ENCODE measurements at places on chromosomes 1 and 21.
A peak's percentile ranks its signal among the peaks of the same experiment; 100 is the strongest.

GRCh38 chr1:46544561-46545240 lies 6.7 kb downstream of the KNCN start:
- no peak for DNase-seq

- DNase-seq = no peak
Measured at GRCh38 chr1:116308276-116308675, 64.8 kb upstream of the ATP1A1 start.

DNA sequence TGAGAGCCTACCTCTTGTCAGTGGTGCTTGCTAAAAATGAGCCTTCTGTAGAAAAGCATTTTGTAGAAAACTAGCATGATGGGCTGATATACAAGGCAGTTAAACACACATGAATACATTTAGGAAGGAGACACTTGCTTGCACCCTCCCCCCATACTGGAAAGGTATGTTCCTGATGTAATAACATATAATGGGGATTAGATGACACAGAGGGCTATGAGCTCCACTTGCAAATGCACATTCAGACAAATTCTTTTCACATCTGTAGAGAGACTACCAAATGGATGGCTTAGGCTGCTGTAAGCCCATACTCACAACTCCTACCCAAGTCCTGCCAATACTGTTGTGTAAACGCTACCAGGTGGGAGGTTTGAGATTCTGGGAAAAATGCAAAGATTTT lies 634.0 kb downstream of the SMYD3 start:
- peak; percentile 39 for DNase-seq

- DNase-seq = no peak
Measured at GRCh38 chr1:33815061-33815460, 48.8 kb upstream of the HMGB4 start.

DNA sequence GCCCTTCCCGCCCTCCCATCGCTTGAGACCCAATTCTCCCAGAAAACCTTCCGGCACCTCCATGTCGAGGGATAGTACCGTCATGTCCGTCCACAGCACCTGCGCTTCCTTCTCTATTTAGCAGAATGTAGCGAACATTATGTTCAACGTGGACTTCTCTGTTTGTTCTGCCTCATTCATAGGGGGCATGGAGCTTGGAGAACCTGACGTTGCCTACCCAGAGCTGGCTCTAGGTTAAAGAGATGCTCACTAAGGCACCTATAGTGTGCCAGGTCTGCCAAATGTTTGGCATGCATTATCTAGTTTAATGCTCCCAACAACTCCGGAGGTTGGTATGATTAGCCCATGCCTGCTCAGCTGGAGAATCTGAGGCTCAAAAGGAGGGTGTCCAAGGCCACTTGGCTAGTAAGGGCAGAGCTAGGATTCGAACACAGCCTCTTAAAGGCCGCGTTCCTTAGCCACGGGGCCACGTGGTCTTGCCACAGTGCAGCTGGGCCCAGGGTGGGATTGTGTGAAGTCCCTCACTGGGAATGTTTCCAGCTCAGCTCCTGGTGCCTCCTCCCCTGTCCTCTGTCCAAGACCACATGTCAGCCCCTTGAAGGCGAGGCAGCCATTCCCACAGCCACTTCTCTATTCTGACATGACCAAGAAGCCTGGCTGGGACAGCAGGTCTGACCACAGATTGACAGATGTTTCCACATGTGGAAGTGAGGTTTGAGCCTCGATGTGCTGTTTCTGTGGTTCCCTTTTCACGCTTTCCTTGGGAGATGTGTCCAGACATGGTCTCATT lies 57.8 kb downstream of the RUNX3 start:
- DNase-seq = no peak

DNA sequence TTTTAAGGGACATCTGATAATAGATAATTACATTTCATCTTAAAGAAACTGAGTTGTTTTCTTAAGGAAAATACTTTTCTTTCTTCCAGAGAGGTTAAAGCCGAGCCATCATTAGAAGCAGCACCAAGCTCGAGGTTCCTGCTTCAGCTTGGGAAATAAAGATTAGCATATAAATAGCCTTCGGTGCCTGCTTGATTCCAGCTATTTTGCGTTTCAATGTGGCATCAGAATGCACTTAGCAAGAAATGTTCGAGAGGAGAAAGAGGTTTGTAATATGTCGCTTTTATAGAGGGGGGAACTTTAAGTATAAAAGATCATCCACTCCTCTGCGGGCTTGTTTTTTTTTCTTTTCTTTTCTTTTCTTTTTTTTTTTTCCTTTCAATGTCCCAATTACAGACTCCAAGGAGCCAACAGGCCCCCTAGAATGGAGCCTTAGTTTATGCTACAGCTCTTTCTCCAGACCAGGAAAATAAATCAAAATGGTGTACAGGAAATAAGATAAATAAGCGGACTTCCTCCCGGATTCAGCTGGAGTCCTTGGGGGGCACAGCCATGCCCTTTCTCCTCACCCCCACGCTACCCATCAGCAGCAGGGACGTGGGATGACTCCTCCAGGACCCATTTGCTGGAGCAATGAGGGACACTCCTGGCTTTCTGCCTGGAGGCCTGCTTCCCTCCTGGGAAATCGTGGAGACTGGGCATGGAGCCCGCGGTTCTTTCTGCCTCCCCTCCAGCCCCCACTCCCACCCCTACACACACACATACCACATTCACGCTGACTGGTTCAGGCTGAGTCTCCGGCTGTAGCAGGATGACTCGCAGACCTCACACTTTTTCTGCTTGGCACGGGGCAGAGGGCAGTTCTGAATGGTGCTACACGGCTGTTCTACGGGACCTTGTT lies 131.6 kb downstream of the RRAGC start:
- DNase-seq = peak; percentile 40

- DNase-seq = no peak
Measured at GRCh38 chr1:234970401-234970730, 158.3 kb downstream of the TOMM20 start.

- no peak for DNase-seq
Measured at GRCh38 chr1:156452907-156453306, 47.7 kb downstream of the MEF2D start.

DNA sequence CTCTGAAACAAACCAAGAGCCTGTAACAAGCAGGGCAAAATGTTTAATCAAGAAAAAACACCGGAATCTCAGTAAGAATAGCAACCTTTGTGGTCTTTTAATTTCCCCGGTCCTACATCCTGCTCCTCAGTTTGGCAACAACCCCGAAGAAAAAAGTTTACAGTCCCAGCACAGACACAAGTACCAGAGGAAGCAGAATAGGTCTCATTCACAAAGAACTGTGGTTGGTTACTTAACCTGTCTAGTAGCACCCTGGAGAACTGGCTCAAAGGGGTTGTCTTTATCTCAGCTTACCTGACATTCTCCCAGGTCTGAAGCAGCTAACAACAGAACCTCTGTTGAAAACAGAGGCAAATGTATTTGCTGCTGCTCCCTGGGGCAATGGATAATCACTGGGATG lies 399.3 kb downstream of the AJAP1 start:
- DNase-seq = no peak
